ENCODE measurements at places on chromosomes 5 and 9.

GRCh38 chr9:106632621-106633020 is 230.3 kb upstream of the ZNF462 start:
- DNase-seq = no peak

DNA sequence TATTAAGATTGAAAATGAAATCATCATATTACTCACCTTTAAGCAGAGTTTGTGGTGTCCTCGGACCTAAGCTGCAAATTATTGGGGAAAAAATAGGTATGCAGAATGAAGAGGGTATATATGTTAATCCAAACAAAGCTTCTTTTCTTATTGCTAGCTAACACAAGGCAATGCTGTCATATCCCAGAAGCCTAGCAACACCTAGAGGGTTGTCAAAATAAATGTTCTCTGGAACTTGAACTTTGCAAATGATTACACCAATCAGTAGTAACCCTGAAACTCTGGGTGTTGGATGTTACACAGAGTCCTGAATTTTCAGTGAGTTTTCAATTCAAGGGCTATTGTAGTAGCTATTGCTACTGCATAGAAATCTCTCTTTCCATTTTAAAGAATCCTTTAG is at the start of gene C6:
Gene C6, minus strand, starts transcription at position 193 of the 400 bp plus-strand sequence. CDS start 10,302 bp downstream, outside the sequence.
- DNase-seq = no peak

GRCh38 chr5:171580502-171581265 is 161.2 kb downstream of the FGF18 start:
- no peak for DNase-seq

DNA sequence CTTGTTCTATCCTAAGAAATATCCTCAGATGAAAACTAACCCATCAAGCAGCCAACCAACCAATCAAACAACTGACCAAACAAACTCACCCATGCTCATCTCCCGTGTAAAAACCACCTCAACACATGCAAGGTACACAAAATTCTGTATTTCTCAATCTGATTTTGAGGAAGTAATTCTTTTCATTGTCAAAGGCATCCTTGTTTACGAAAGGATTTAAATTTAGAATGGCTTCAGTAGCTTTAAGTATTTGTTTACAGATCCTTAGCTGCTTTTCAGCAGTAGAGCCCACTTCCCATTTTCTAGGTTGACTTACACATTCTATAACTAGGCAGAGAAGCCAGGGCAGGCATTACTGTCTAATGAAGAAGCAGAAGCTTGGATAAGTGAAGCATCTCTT is 78.6 kb downstream of the NTRK2 start:
- DNase-seq = no peak

- DNase-seq = no peak
Observed at GRCh38 chr9:115398996-115399395, 281.0 kb upstream of the TNC start.
